ENCODE measurements at places on chromosomes 4 and X. TPM values are rescaled to one million over a fixed set of nuclear protein-coding genes. Genes with fewer than 3 reads are reported as not detected.

DNA sequence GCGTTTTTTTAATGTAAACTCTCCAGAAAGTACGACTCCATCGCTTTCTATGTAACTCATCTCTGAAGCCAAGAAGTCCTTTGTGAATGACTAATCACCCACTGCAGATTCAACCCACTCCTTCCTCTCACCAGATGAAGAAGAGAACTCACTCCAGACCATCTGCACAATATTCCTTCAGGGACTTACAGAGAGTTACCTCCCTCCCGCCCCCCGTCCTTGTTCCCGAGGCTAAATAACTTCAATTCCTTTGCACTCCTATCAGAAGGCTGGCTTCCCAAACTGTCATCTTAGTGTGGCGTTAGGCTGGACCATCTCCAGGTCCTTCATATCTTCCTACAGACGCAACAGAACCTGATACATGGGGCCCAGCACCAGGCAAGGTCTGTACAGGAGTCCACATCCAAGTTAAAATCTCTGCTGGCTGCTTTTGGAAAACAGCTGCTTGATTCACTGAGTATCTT, 82.4 kb downstream of the AFAP1 start:
- no peak for DNase-seq

DNA sequence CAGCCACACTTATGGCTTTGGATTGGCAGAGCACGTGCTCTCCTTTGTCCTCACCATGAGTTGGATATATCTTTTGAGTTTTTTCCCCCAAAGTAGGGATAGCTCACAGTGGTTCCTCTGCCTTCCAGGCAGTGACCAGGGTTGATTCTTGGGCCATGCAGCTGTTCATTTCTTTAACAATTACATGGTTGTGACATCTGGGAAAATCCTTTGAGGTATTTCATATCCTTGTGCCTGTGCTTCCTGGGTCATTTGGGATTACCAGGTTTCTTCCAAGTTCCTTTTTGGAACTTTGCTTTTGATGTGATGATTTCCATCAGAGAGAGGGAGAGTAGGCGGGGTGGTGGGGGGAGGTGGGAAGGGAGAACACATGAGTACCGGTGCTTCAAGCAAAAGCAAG, 15.6 kb downstream of the BCORL1 start:
- no peak for DNase-seq

- DNase-seq: no peak
These were observed 147.8 kb downstream of the GRIA3 start for GRCh38 chrX:123331859-123332258.

DNA sequence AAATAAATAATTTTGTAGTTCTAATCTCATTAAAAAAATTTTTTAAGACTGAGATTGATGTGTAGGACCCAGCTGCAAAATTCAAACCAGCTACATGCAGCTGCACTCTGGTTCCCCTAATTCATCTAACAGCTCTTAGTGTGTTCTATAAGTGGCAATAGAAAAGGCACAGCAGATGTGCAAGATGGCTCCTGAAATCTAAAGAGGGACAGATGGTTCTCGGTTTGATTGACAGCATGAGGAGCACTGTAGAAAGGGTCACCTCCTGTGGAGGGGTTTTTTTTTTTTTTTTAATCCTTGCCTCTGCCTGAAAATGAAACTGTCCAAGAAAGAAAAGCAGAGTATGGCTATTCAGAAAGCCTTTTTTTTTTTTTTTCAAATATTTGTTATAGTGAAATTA, 16.9 kb upstream of the OCIAD1 start:
- DNase-seq: no peak

- DNase-seq: no peak
These were observed 22.9 kb downstream of the SHISA3 start for GRCh38 chr4:42420140-42420539.

DNA sequence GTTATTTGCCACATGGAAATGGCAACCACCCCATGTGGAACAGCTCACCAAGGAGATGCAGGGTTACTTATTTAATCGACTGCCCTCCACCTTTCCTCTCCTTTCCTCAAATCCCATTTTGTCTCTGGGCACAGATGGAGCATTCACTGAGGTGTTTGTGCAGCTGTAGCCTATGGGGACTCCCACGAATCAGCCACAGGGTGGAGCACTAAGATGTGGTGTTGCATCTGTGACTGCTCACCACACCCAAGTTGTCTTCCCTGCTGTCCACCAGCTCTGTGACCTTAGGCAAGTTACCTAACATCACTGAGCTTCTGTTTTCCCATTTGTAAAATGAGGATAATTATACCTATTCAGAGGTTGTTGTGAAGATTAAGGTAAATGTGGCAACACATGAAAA, 252.4 kb upstream of the CPEB2 start:
- DNase-seq: no peak

- DNase-seq: no peak
These were observed 145.4 kb upstream of the HUWE1 start for GRCh38 chrX:53831662-53832635.

- no peak for DNase-seq
These were observed 84.1 kb downstream of the TMEM164 start for GRCh38 chrX:110086916-110087484.

DNA sequence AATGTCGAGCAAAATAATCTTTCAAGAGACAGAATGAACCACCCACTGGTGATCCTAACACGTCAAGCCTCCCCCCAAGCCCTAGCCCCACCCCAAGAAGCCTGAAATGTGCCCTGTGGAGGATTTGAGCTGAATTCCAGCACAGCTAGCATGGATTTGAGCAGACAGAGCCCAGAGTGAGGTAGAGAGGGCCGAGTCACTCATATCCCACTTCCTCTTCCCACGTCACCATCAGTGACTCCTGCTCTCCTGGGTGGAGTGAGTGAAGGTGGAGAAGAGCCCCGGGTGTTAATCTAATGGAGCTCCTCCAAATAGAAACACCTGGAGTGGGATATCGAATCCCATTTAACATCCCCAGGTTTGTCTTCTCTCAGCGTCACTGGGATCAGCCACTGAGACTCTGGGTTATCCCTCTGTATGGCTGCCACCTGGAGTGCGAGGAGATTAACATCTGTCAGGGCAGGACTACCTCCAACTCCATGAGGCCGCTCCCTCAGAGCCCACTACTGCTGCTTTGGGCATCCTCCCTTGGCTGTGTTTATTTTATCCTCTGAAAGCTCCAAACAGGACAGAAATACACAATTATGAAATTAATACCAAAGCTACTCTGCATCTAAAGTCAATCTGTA, 136.6 kb downstream of the NWD2 start:
- no peak for DNase-seq

GRCh38 chr4:119039779-119040178, 95.9 kb upstream of the MYOZ2 start:
- DNase-seq: no peak

DNA sequence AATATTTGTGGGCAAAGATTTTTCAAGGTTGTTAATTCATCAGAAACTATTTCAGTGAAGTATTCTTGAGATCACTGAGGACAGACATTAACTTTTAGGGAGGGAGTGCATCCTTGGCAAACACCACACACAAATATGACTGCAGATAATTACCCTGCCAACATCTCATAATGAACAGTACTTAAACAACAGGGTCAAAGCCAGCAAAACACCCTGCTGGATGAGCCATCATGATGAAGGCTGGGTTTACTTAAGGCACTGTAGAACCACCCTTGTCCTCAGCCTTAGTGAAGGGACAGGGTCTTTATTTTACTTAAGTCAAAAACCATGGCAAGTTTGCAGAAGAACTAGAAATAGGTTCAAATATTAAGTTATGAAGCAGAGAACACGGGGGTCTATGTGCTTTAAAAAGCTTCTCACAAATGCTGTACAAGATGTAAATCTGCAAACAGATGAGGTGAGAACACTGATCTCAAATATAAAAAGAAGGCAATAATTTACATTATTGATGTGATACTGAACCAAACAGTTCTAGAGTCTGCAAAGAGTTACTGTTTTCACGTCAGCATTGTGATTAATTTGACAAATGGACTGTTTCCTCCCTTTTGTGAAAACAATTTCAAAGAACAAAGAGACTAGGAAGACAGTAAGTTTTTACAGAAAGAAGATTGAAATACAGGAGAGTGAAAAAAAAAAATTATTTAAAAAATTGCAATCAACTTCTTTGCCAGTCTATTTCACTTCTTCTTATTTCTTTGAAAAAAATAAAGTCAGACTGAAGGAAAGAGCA, 28.2 kb downstream of the TAPT1 start:
- DNase-seq: no peak

DNA sequence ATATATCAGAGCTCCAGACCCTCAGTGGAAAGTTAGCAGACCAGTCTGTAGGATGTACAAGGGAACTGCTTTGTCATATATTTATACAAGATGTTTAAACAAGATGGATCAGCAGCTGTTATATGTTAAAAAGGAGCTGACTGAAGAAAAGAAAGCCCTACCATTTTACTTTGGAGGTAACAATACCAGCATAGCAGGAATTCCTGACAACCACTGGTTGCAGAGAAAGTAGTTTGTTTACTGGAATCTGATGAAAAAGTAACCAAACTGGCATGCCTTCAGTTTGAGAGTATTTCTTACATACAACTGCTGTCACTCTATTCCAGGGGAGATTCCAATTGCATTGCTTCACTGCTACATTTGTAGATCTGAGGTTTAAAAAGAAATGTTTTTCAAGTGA, 49.5 kb upstream of the GABRQ start:
- DNase-seq: no peak

DNA sequence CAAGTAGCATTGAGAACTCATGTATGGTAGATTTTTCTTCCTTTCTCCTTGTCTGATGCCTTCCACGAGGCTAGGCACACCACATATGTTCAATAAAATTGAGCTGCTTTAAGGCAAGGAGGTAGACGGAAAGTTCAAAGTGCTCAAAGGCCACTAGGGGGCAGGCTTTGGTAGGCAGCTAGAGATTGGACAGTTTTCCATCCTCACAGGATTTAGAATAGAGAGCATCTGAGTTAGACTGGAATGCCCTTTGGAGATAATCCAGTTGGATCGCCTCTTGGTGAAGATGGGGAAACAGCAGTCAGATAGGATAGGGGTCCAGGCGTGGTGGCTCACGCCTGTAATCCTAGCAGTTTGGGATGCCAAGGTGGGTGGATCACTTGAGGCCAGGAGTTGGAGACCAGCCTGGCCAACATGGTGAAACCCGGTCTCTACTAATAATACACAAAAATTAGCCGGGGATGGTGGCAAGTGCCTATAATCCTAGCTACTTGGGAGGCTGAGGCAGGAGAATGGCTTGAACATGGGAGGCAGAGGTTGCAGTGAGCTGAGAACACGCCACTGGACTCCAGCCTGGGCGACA, 30.4 kb downstream of the ELF4 start:
- peak; percentile 49 for DNase-seq

GRCh38 chr4:52659722-52660261, 691 bp upstream of the USP46 start:
- peak; percentile 64 for DNase-seq

DNA sequence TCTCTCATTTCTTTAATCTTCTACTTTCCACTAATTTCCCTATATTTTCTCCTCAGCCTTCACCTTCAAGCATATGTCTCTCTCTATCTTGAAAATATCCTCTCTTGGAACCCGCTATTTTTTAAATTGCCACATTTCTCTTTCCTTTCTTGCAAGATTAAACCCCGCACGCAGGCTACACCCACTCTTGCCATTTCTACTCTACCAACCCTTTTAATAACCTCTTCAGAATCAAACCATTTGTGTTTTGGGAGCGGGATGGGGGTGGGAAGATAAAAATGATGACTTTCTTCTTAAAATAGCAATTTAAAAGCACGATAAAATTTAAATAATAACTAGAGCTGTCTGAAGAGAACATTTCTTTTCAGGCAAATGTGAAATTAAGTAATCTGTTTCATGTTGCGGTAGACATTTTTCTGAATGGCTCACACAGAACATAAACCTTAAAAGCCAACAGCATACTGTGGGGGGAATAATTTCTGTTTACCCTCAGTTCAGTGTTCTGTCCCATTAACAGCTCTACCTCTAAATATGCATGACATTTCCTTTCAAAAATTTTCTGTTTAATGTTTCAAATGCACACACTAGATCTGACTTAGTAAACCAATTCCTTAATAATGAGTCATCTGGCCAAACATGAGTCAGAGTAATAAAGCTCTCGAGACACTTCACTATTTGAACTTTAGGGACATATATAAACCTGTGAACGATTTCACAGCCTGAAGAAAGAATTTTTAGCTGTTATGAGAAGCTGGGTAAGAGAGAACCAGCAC, 20.5 kb downstream of the ARSJ start:
- DNase-seq: no peak

DNA sequence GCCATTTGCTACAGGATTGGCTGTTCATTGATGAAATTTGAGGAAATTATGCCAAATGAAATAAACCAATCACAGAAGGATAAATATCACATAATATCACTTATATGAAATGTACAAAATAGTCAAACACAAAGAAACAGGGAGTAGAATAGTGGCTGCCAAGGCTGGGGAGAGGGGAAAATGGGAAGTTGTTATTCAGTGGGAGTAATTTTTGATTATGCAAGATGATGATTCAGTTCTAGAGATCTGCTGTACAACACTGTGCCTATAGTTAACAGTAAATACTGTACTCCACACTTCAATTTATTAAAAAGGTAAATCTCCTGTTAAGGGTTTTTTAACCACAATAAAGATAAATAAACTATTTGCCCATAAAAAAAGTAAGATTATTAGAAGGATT, 101.1 kb downstream of the TMA16 start:
- no peak for DNase-seq

DNA sequence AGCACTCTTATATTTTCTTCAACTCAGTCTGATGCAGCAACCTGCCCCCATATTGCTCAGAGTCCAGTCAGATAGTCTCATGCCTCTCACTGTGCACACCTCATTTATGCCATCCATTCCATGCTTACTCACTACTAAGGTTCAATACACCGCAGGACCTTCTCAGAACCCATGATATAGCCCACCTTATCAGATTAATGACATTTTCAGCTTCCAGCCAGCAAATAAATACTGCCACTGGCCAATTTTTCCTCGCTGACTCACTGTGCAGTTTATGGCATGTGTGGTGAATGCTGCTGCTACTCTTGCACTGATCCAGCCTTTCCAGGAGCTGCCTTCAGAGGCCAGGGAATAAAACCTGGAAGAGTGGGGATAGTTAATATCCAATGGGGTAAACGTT, 380.6 kb upstream of the SPOCK3 start:
- DNase-seq: no peak

- no peak for DNase-seq
These were observed 5.8 kb downstream of the TIFA start for GRCh38 chr4:112279882-112280315.

- no peak for DNase-seq
These were observed 708.9 kb downstream of the IL1RAPL1 start for GRCh38 chrX:29295987-29296680.

DNA sequence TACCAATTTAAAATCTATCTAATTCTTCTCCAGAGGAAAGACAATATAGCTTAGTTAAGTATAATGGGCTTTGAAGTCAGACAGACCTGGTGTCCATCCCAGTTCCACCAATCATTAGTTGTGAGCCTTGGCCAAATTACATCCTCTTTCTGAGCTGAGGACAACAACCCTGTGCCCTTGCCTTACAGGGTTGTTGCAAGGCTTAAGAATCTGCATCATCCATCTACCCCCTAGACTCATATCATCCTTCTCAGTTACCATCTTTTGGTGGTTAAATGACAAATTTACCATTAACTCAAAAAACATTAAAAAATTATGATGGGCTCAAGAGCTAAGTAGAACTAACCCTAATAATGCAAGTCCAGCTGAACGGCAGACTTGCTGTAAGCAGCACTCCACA, 51.6 kb downstream of the NAP1L5 start:
- DNase-seq: no peak

- no peak for DNase-seq
These were observed 78.8 kb upstream of the FAT4 start for GRCh38 chr4:125235971-125236370.

GPR173 gene
- polyA plus RNA-seq: not detected

GABRG1 gene
- not detected for polyA plus RNA-seq

SMIM10 gene
- polyA plus RNA-seq: 0.53 TPM

FAM184B gene
- polyA plus RNA-seq: not detected

PITX2 gene
- not detected for polyA plus RNA-seq

C4orf51 gene
- polyA plus RNA-seq: not detected

PF4V1 gene
- 0.16 TPM for polyA plus RNA-seq

Measured in liver (tissue), 10 donors.